Activated T-helper 1 cell treated with anti-CD3 and anti-CD28 coated beads, Interleukin-2, amount 50 U/mL, for 16 hours (primary cell): ENCODE measurements at places on chromosomes 6 and 20.

GRCh38 chr20:4956200-4956810, 45.0 kb downstream of the SLC23A2 start:
- DNase-seq, result no peak

DNA sequence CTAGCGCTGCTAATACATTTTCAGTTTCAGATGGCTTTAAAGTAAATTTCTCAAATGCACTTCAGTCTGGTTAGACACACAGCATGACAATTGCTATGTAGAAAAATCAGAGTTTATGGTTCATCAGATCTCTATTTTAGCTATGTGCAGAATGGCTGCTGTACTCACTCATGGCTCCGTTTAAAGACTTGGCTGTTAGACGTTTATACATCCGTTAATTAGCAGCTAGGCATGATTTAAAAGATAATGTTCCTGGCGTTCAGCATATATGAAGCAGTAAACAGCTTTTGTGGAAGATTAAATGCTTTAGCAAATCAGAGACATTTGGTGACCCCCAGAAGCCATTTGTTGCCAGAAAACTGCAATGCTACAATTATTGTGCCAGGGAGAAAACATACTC, 350.0 kb upstream of the MANEA start:
- no peak for DNase-seq

GRCh38 chr6:161257793-161258457, 15.9 kb downstream of the AGPAT4 start:
- DNase-seq, result no peak

GRCh38 chr20:24034820-24035219, 46.2 kb upstream of the GGTLC1 start:
- DNase-seq, result no peak

DNA sequence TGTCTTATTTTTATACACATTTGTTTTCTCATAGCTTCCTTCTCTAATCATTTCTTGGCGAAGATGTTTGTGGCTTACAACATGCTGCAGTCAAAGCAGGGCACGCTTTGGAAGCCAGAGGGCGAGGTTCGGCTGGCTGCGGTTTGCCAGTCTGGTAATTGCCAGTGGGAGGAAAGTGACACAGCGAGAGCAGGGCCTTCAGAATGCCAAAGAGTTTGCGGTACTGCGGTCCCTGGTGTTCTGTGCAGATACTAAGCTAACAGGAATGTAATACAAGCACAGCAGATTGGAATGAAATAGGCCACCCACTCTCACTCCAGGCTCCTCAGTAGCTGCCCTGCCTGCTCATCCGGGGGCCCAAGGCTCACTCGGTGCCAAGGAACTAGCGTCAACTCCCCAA, 58.7 kb upstream of the TGM3 start:
- no peak for DNase-seq

GRCh38 chr20:32277361-32278198, at the start of gene KIF3B:
TSS of gene KIF3B (plus strand) at chr20:32277651. CDS start at chr20:32309778, 32,127 bp downstream.
- peak; percentile 81 for DNase-seq

GRCh38 chr6:47056832-47057231, 14.7 kb upstream of the ADGRF1 start:
- no peak for DNase-seq

DNA sequence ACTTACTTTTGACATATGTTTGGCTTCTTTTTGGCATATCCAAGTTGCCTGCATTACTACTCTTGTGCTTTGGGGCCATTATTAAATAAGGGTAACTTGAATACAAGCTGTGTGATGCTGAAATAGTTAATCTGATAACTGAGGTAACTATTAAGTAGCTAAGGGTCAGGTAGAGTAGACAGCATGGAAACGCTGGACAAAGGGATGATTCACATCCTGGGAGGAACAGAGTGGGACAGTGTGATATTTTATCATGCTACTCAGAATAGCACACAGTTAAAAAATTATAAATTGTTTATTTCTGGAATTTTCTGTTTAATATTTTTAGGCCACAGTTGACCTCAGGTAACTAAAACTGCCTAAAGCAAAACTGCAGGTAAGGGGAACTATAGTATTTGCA, 483.9 kb downstream of the RFPL4B start:
- DNase-seq, result no peak

DNA sequence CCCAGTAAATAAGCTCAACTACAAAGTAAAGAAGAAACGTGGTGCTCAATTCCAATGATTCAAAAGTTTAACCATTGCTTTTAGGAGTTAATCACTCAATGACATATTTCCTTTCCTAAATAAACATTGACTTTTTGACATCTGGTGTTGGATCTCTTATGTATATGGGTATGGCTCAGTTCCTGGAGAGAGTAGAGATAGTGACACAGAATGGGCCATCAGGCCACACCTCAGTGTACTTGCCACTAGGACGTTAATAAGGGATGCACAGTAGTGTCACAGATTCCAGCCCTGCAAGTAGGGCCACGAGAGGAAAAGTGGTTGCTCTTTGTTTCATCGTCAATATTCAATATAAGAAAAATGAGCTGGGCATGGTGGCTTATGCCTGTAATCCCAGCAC, 48.9 kb upstream of the TXNDC5 start:
- DNase-seq, result no peak

DNA sequence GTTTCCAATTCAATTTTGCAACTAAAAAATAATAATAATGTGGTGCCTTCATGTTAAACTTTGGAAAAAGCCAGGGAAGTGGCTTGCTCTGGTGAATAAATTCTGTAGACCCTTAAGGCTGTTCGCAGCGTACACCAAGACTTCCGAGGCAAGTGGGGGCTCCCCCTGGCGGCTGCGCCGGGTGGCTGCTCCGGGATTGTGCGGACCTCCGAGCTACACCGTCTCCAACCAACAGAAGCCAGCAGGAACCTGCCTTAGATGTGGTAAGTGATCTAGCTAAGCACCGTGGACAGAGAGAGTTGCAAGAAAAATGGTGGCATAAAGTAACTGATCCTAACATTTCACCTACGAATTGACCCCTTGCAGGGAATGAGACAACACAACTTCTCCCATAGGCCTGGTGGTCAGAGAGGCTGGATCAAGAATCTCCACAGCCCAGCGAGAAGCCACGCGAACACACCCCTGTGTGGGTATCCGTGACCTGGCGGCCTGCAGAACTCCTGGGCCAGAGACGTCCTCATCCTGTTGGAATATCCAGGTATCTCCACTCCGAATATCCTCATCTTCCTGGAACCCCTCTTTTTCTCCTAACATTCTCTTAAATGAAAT, 69.6 kb downstream of the TBXT start:
- DNase-seq, result no peak

DNA sequence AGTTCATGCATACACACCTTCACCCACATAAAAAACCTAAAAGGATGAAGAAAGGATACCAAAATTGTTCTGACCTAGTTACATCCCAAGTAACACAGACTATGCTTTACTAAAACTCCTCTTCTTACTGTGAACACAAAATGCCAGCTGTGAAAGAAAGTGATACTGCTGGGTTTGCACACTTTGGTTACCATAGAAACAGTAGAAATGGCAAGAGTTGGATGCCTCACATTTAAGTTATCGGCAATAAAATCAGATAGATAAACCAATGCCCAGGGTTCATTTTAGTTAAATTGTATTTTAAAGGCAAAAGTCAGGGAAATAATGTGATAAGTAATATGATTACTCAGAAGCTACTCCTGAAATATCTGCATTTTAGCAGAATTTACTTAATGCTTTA, 161.9 kb downstream of the CDK19 start:
- no peak for DNase-seq

GRCh38 chr6:149063468-149063867, 254.0 kb upstream of the TAB2 start:
- no peak for DNase-seq

- no peak for DNase-seq
These were observed 17.2 kb upstream of the IL22RA2 start for GRCh38 chr6:137190583-137191094.

DNA sequence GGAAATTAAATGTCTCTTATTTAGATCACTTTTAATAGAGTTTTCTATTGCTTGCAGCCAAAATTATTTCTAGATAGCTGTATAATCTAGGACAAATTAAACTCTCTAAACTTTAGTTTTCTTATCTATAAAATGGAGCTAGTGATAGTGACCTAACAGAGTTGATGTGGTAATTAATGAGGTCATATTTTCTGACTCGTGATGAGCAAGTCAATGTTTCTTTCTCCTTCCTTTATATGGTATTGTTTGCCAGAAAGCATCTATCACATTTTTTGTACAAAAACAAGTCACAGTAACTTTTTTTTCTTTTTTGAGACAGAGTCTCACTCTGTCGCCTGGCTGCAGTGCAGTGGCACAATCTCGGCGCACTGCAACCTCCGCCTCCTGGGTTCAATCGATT, 267.7 kb downstream of the FARS2 start:
- no peak for DNase-seq

DNA sequence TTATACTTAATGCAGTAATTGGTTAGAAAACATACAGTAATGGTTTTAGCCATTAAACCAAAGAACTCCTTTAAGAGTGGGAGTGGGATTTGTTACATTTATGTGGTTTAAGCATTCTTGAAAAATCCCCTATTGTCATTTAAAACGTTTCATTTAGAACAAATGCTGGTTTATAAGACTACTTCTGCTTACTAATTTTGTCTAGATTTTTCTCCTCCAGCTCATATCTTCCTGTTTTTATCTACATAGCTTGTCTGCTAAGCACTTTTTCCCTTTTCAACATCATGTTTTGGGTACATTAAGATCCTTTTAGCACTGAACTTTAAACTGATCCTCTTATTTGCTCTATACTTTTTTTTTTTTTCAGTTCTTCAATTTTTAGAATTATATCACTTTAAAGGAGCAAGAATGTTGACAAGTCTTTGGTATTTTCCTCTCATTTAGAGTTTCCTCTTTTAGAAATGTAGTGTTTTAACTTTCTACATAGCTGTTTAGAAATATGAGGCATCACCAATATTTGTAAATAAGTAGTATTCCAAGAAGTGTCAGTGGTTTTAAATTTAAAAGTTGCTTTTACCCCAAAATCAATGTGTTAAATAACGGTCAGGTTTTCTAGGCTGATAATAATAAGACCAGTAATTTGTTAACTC, 80.9 kb downstream of the SESN1 start:
- no peak for DNase-seq

GRCh38 chr6:227812-228338, 64.4 kb upstream of the DUSP22 start:
- DNase-seq, result no peak

DNA sequence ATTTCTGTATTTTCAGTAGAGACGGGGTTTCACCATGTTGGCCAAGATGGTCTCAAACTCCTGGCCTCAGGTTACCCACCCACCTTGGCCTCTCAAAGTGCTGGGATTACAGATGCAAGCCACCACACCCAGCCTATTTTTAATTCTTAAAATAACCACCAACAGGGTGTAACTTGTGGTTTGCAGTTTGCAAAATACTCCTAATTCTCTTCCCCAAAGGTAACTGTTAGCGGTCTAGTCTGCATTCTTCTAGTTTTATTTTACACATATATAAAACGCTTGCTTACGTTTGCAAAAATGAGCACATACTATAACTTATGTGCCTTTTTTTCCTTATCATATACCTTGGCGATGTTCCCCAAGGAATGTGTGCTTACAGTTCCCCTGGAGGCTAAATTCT, 25.6 kb upstream of the CHMP4B start:
- no peak for DNase-seq

- no peak for DNase-seq
These were observed 15.8 kb downstream of the MPC1 start for GRCh38 chr6:166366921-166367320.

GRCh38 chr6:98586163-98586562, 248.2 kb upstream of the POU3F2 start:
- no peak for DNase-seq

- DNase-seq, result no peak
These were observed 110.9 kb downstream of the ADGRG6 start for GRCh38 chr6:142412658-142413057.

DNA sequence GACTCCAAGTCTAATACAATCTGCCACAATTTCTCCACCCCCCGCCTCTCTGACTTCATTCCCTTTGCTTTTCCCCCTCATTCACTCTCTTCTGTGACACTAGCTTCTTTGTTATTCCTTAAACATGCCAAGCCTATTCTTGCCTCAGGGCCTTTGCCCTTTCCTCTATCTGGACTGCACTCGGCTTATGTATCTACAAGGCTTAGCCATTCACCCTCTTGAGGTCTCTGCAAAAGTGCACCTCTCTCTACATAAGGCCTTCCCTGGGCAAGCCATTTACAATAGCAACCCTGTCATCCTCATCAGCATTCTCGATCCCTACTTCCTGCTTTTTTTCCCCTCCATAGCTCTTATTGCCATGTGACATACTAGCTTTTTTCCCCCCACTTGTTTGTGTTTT, 168.9 kb downstream of the PDSS2 start:
- DNase-seq, result no peak

- DNase-seq, result no peak
These were observed 8.3 kb upstream of the PRND start for GRCh38 chr20:4713401-4713800.

DNA sequence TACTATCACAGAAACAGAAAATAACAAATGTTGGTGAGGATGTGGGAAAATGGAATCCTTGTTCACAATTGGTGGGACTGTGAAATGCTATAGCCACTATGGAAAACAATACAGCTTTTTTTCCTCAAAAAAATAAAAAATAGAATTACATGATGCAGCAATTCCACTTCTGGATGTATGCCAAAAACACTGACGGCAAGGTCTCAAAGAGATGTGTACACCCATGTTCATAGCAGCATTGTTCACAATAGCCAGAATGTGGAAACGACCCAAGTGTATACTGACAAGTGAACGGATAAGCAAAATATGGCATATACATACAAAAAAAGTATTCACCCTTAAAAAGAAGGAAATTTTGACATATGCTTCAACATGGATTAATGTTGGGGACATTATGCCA, 213.4 kb downstream of the KHDC1L start:
- DNase-seq, result no peak

GRCh38 chr20:19903168-19903811, 113.9 kb upstream of the NAA20 start:
- DNase-seq, result no peak

DNA sequence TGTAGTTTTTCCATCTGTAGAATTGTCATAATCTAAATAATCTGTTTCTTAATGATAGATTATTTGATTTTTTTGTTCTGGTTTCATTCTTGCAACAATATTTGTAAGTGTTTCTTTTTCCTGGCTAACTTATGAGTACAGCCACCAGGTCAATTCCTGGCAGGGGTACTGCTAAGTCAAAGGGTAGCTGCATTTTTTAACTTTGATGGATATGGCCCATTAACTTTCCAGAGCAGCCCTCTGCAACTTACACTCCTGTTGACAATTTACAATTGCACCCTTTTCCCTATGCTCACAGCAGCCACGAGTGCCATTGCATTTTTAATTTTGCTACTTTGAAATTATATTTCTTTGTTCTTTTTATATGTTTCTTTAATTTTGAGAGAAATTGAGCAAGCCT, 209.3 kb upstream of the CST7 start:
- no peak for DNase-seq

GRCh38 chr6:110509617-110510241, 33.3 kb upstream of the SLC22A16 start:
- DNase-seq, result no peak

- DNase-seq, result no peak
These were observed 141.6 kb upstream of the EYA4 start for GRCh38 chr6:133099573-133099972.

DNA sequence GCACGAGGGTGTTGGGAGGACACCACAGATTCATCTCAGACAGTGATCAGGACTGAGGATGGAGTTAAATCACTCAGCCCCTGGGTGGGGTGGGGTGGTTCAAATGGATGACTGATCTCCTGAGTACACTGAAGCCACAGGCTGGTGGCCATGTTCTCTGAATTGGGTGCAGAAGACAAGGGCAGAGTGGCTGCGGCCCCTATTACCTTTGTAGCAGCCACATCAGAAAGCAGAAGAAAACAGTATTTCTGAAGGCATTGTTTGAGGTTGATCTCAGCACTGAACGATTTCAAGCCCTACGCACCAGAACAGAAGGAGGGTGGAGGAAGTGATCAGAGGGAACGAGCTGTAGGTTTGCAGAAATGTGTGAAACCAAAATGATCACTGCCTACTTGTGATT, 71.6 kb downstream of the SH3BGRL2 start:
- DNase-seq, result no peak
